ENCODE measurements at places on chromosomes 16 and 17.

GRCh38 chr16:30040221-30040620, 9.2 kb upstream of the TLCD3B start:
- no peak for DNase-seq

GRCh38 chr17:57534863-57535248, 210.2 kb downstream of the CCDC182 start:
- DNase-seq: no peak

GRCh38 chr17:14923981-14924380, 341.1 kb downstream of the PMP22 start:
- no peak for DNase-seq

DNA sequence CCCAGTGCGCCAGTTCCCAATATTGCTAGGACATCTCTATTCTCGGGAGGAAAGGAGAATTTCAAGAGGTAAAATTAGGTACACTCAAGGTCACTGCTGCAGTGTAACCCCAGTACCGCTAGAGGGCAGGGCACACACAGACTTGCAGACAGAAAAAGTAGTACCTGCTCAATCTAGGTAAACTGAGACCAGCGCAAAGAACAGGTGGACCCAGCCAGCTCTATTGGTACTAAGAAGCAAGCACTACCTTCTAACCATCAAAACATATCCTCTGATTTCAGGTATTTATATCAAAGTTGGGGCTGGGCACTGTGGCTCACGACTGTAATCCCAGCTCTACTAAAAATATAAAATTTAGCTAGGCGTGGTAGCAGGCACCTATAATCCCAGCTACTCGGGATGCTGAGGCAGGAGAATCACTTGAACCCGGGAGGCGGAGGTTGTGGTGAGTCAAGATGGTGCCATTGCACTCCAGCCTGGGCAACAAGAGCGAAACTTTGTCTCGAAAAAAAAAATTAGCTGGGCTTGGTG, 3.6 kb upstream of the WDR81 start:
- no peak for DNase-seq

DNA sequence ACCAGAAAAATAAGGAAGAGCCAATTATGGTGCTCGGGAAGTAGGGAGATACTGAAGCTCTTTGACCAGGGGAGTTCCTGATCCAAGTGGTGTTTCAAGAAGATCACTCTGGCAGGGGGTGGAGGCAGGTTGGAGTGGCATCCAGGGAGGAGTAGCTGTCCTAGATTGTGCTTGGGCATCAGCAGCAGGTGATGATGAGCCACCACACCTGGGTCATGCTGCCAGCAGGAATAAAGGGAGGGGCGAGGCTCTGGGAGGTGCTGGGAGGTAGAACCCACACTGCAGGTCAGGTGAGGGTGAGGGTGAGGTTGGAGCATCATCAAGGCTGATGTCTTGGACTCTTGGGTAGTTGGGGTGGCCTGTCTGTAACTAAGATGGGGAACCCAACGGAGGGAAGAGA, 35.4 kb upstream of the ADGRG1 start:
- no peak for DNase-seq
